ENCODE measurements at places on chromosomes 6 and 20. TPM values are rescaled to one million over a fixed set of nuclear protein-coding genes. Genes with fewer than 3 reads are reported as not detected.

STMN3 gene
- 7.5 TPM for total RNA-seq

SLC17A2 gene
- not detected for total RNA-seq

OOEP gene
- total RNA-seq, result not detected

NKAPL gene
- total RNA-seq, result 1.0 TPM

PRICKLE4 gene
- 1.7 TPM for total RNA-seq

C20orf202 gene
- not detected for total RNA-seq

PI3 gene
- 45.4 TPM for total RNA-seq

KIF6 gene
- total RNA-seq, result 0.72 TPM

TRDN gene
- not detected for total RNA-seq

TBC1D32 gene
- 13.8 TPM for total RNA-seq

SLC17A3 gene
- total RNA-seq, result not detected

HDGFL1 gene
- not detected for total RNA-seq

TREML1 gene
- total RNA-seq, result 0.83 TPM

GRCh38 chr6:44470746-44471145, 83.2 kb downstream of the CDC5L start:
- no peak for DNase-seq

DNA sequence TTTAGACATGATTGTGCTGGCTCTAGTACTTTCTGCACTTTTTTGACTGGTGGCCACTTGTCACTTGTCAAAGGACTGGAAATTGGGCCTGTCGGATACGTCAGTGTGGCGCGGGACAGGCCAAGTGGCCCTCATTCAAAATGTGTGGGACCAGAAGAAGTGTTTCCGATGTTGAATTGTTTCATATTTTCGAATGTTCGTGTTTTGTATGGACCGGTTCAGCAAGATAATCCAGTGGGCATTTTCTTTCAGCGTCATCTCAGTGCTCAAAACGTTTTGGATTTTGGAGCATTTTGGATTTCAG, 3.5 kb downstream of the KIF25 start:
- DNase-seq, result no peak

GRCh38 chr6:30726506-30727413, 6.6 kb downstream of the TUBB start:
- DNase-seq, result no peak

DNA sequence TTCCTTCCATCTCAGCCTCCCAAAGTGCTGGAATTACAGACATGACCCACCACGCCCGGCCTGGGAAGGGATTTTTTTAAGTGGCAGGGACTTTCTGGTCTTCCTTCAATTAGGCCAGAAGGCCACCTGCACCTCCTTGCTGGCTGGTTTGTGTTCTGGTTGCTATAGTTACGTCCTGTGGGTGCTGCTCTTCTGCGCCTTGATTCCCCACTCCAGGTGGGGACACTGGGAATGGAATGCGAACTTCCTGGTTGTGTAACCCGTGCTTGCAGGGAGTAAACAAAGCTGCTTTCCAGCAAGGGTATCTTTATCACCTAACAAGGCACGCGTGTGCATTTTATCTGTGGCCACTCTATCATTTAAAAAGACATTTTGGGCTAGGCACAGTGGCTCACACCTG, 117.7 kb downstream of the PLEKHG1 start:
- no peak for DNase-seq

DNA sequence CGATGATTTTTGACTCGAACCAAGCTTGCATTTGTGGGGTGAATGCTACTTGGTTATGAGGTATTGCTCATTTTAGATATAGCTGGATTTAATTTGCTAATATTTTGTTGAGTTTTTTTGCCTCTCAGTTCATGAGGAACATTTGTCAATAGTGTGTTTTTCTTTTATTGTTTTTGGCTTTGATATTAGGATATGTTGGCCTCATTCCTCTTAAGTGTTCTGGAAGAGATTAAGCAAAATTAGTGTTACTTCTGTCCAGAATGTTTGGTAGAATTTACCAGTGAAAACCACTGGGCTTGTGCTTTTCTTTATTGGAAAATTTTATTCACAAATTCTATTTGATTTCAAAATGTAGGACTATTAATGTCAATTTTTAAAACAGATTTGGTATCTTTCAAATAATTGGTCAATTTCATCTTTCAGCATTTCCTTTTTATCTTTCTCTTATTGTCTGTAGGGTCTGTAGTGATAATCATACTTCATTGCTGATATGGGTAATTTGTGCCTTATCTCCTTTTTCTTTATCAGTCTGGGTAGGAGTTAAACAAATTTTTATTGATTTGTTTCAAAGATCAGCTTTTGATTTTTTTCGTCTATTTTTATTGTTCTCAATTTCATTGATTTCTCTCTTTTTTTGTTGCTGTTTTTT, 14.1 kb downstream of the AIG1 start:
- DNase-seq, result no peak

DNA sequence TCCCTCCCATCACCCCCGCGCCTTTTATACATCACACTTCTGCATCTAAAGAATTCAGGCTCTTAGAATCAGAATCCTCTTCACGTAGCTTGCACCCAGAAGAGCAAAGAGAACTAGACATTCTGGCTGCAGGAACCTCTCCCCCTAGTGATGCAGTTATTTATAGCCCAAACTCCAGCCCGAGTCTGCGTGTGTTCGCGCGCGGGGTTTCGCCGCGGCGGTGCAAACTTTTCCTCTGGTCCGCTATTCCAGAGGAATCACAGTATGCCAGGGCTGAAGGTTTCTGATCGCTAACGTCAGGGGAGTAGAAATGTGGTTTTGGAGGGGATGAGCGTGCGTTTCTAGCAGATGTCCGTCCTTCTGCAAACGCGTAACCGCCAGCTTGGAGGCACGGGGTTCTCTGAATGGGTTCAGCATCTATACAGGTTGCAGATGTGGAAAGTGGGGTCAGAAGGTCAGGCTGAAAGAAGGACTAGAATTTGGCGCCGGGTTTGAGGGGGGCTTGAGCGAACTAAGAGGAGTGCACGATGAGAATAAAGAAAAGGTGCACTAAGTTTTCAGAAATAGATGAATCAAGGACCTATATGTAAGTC, 1.8 kb downstream of the EPHA7 start:
- DNase-seq, result no peak

DNA sequence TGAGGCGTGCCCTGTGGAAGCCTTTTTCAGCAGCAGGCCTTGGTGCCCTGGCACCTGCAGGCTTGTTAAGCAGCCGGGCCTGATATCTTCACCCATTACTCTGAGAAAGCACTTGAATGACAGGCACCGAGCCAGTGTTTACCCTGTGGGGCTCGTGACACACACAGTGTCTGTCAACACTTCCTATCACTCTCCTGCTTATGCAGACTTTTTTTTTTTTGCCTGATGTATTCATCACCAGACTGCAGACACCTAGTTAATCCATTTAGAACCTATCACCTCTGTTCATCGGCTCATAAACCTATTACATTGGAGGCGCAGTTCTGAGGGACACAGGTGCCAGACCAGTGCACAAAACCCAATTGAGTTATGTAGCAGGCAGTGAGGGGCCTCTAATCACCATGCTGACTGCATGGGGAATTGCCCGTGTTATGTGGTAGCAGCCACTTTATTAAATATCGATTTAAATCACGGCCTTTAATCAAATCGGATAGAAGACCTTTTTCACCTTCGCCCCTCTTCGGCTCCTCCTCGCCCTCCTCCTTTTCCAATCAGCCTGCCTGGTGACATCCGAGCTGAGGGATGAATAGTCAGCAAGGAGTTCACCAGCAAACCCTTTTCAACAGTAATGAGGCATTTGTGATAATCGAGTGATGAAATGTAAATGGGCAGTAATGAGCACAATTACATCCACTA, 962.9 kb upstream of the SLC35B3 start:
- no peak for DNase-seq

GRCh38 chr20:40286975-40287531, 402.0 kb downstream of the MAFB start:
- DNase-seq, result peak; percentile 91

GRCh38 chr20:4896971-4897497, 104.3 kb downstream of the SLC23A2 start:
- peak; percentile 69 for DNase-seq

GRCh38 chr6:46690911-46691451, 3.3 kb downstream of the TDRD6 start:
- no peak for DNase-seq

GRCh38 chr20:61861054-61861841, 204.4 kb downstream of the TAF4 start:
- DNase-seq, result no peak

DNA sequence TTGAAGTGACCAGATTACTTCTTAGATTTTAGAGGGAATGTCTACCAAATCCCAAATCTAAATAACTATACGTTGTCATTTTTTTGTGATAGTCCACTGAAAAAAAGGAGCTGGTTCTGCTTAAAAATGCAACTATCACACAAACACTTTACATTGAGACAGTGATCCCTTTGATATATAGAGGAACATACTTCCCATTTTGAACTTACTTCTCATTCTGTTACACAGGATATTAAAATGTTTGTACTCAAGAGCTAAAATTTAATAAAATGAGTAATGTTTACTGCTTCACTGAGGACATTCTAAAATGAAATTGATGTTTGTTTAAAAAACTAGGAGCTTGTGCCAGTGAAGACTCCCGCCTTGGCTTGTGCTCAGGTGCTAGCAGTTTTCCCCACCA, 174.1 kb downstream of the CARMIL1 start:
- DNase-seq, result no peak

GRCh38 chr20:49245921-49246740, 26.9 kb downstream of the DDX27 start:
- DNase-seq, result peak; percentile 35

DNA sequence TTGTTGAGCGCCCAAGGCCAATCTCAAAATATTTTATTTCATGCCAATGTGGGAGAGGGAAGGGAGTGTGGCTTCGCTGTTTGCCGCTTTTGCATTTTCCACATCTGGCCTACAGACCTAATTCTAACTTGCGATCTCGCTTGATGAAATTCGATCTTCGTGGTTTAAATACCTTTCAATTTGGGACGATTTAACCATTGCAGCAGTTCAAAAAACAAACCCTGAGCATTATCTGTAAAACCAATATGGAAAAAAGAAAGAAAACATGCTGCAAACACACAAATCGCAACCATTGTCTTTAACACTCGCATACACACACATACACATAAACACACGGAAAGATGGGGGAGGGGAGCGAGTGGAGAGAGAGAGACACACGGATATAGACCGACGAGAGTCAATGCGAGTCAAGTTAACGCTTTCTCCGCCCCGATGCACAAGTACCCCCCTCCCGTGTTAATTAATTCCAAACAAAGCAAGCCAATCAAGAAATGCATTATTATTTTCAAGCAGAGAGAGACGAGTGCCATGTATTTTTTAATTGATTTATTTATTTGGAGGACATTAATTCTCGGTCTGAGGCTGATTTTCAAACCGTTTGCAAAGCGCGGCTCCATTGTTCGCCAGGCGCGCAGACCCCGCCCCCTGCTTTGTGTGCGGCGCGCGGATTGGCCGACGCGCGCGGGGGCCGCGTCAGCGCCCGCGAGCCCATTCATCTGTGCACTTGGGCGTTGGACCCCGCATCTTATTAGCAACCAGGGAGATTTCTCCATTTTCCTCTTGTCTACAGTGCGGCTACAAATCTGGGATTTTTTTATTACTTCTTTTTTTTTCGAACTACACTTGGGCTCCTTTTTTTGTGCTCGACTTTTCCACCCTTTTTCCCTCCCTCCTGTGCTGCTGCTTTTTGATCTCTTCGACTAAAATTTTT, at the start of gene MARCKS:
TSS of gene MARCKS (plus strand) at position 721 of the 931 bp plus-strand sequence. CDS start 401 bp downstream, outside the sequence.
- DNase-seq, result peak; percentile 89

GRCh38 chr6:84785671-84786070, 21.3 kb upstream of the TBX18 start:
- DNase-seq, result no peak

GRCh38 chr6:119006974-119007373, 71.5 kb downstream of the FAM184A start:
- DNase-seq, result no peak

DNA sequence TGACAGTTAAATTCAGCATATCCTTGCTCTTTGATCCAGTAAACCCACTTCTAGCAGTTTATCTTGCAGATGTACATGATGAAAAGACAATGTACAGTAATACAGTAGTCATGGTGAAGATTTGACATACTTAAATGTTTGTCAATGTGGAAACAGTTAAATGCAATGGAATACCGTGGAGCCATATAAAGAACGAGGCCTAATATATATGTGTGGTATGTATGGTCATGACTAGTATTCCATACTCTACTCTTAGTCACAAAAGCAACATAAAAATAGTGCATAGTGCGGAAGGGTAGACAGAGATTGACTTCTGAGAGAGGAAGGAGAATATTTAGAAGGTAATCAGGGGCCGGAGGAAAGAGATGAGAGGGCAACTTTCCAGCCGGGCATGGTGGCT, 70.7 kb upstream of the ARMC2 start:
- no peak for DNase-seq

DNA sequence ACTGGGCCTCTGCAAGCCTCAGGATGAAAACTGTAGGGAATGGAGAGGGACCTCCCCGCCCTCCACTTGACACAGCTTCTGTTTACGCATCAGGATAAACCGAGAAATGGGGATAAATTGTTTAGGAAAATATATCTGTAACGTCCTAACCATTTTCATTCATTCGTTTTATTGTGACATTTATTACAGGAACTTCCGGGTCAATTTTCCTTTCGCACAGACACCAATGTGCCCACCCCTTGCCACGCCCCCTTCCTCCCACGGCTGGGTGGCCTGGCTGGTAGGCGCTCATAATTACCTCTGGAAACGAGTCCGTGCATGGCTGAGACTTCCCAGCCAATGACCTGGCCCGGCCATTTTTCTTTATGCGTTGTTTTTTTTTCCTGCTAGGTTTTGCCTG, 96.1 kb downstream of the BMP7 start:
- no peak for DNase-seq

GRCh38 chr6:111872401-111873177, 663 bp downstream of the FYN start:
- DNase-seq, result no peak

GRCh38 chr20:23955896-23956295, 32.7 kb downstream of the GGTLC1 start:
- no peak for DNase-seq

DNA sequence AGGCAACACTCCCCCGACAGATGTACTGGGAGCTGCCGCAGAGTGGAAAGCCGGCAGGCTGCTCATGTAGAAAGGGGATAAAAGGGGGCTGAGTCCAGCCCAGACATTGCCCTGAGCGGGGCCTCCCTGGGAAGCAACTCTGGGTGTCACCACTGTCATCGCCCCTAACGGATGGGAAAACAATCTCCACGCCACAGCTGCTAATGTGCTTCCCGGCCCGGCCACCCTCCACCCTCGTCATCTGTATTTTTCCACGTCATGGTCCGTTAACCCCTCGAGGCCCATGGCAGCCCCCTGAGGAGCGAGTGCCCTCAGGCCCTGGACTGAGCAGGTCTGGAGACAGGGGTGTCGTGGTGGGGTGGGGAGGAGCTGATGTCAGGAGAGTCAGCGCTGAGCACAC, 227.4 kb downstream of the DLL1 start:
- DNase-seq, result no peak
